ENCODE measurements at places on chromosomes 7 and 10.

GRCh38 chr7:108045154-108045553, 42.2 kb upstream of the LAMB1 start:
- DNase-seq = no peak

- DNase-seq = no peak
These were observed 47.5 kb downstream of the BMPER start for GRCh38 chr7:33952824-33953223.

- DNase-seq = no peak
These were observed 212.7 kb upstream of the PHYHIPL start for GRCh38 chr10:58963723-58964124.

GRCh38 chr10:75187961-75188426, 22.6 kb upstream of the VDAC2 start:
- peak; percentile 43 for DNase-seq

DNA sequence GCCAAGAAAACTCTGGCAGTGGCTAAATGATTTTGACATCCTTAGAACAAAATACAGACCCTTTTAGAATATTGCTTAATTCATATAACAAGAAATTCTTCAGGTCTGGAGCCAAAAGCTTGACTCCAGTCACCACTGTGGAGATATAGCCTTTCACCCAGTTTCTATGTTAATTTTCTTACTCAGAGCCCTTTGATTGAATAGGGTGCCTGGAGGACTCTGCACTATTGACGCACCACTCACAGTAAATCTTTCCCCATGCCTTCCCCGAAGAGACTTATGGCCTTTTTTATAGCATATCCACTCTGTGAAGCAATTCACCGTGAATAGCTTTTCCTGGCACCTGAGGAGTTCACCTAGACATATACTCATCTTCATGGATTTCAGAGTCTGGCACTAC, 613.8 kb downstream of the ZWINT start:
- DNase-seq = no peak
